ENCODE measurements at places on chromosomes 7 and 10. TPM values are rescaled to one million over a fixed set of nuclear protein-coding genes. Genes with fewer than 3 reads are reported as not detected.

Gene C7orf33
- total RNA-seq, result not detected

DNA sequence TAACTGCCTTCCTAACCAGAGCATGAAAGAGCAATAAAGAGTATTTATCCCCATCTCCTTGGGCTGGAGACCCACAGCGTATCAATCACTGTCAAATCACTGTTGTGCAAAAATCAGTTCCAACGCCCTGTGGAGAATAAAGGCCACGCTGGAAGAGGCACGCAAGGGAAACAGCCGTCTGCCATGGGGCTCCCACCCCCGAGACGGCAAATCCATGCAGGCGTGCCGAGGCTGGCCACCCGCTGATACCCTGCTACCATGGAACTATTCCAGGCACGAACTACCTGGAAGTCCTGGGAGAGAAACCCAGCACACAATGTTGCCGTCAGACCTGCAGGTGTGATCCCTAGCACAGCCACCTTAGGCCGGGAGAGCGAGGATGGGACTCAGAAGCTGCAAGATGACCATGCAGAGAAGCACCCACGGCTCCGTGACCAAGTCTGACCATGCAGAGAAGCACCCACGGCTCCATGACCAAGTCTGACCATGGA, 185.3 kb downstream of the DIP2C start:
- no peak for DNase-seq

Gene GPR141
- total RNA-seq, result not detected

- no peak for DNase-seq
Measured at GRCh38 chr7:66261941-66262340, 56.8 kb downstream of the TPST1 start.

- DNase-seq, result peak; percentile 52
Measured at GRCh38 chr10:29857843-29858701, 201.3 kb downstream of the JCAD start.

- peak; percentile 43 for DNase-seq
Measured at GRCh38 chr7:97601931-97602457, 129.9 kb upstream of the TAC1 start.

GRCh38 chr7:151423226-151423625, 13.4 kb upstream of the WDR86 start:
- no peak for DNase-seq

DNA sequence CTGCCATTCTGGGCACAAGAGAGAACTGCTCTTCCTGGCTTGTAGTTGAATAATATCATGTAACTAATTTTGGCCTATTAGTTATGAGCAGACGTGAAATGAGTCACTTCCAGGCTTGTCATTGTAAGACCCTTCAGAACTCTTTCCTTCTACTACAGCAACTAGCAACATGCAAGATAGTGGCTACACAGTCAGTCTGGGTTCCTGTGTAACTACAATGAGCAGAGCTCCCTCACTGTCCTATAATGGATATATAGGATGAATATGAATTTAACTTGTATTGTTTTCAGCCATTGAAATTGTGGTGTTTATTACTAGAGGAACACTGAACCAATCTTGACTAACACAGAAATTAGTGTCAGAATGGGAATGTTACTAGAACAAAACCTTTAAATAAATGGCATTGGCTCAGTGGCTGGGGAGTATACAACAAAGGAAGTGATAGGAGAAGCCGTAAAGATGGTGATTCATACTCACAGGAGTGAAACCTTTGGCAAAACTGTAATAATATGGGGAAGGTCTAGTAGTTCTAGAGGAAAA, 2.9 kb upstream of the MTPN start:
- DNase-seq, result no peak

DNA sequence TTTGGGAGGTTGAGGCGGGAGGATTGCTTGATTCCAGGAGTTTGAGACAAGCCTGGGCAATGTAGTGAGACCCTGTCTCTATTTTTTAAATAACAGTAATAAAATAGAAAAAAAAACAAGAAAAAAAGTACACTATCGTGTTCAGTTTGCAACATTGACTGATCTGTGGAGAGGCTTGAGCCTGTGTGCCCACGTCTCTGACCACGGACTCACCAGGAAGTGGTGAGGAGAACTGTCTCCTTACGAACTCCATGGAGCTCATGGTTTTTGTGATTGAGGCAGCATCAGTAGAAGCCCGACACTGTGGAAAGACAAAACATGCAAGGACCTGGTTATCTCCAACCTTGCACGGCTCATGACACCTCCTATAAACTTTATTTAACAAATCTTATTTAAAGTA, 23.9 kb upstream of the DNAJB6 start:
- DNase-seq, result no peak

DNA sequence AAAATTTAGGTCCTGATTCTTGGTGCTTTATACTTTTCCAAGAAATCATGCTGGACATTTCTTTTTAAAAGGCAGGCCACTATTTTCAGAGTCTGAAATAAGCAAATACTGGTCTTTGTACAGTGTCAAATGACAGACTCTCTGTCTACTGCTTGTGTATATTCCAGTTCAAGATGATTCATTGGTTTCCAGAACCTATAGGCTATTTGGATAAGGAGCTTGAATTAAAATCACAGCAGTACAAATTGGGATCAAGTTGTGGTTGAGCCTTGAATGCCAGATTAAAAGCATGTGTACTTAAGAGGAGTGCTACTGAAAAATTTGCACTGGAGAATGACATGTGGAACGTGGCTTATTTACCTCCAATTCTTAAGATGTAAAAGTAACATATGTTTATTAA, 10.7 kb downstream of the KMT2E start:
- no peak for DNase-seq

DNA sequence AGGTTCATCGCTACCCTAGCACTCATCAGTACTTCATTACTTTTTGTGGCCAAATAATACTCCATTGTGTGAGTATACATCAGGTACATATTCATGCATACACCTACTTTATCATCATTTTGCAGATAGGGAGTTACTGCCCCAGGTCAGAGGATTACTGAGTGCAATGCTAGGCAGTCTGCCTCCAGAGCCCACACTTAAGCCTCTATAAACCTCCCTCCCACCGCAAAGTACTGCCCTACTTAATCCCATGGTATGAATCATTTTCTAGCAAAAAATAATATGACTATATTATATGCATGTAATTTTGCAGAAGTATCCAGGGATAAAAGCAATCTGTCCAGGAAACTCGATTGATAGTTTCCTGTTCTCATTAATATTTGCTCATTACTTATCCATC, 194.3 kb downstream of the GRID1 start:
- DNase-seq, result no peak

Gene HIPK2
- 45.1 TPM for total RNA-seq

- no peak for DNase-seq
Measured at GRCh38 chr7:29401769-29402168, 161.9 kb upstream of the PRR15 start.

DNA sequence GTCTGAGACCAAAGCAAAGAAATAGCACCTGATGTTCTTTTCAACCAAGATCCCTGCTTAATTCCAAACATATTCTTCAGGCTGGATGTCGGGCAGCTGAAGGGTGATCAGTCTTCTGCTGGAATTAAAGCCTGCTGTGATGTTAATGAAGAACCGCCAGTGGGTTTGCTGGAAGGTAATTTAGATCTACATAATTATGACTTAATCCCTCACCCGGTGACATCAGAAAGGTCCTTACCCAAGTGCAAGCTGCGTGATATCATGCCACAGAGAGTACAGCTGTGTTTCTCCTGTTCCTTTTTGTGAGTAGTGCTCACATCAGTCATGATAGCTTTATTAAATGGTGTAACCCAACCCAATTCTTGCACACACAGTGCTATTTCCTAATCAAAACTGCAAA, 29.1 kb upstream of the LRGUK start:
- no peak for DNase-seq

Gene CLDN4
- total RNA-seq, result 277 TPM

Gene RSPH10B
- total RNA-seq, result 0.23 TPM

DNA sequence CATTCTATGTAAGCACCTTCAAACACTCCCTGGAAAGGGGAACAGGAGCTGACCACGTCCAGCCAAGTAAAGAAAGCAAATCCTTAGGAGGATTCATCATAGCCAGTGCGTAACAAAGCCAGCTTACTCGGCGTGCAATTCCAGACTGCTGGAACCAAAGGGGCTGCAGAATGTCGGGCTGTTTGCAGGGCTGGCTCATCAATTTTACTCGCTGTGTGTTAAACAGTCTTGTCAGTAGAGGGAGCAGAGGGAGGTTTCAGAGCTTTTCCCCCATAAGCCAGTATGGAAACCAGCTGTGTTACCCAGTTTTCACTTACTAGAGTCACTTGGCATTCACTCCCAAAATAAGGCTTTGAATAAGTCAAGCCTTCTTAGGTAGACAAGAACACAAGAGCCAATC, 127.1 kb downstream of the KMT2E start:
- no peak for DNase-seq

GRCh38 chr7:7562736-7563135, 3.9 kb upstream of the MIOS start:
- DNase-seq, result no peak

DNA sequence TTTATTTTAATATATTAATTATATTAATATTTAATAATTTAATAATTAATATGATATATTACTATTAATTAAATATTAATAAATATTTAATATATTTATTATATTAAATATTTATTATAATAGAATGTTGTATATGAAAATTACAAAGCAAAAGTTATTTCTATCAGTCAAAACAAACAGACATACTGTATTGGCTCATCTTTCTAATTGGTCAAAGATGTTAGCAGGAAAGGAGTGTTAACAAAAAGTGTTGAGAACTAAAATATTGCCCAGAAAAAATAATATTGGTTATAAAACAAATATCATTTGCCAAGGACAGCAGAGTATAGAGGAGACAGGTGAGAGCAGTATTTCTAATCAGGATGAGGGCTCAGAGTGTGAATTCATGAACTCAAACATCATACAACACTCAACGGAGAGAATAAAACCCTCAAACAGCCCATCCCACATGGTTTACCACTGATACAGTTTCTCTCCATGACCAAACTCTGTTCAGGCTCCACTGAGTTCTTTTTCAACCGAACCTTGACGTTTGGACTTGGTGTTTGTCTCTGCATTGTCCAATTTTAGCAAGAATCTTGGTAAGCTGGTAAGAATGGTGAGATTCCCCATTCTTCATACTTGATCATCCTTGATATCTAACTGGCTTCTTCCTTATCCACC, 58.0 kb downstream of the TSPAN12 start:
- no peak for DNase-seq

Gene FEZF1
- total RNA-seq, result not detected

- DNase-seq, result no peak
Measured at GRCh38 chr7:113408999-113409398, 290.6 kb upstream of the SMIM30 start.

Gene SPAM1
- not detected for total RNA-seq

Gene HYCC1
- total RNA-seq, result 29.7 TPM

- DNase-seq, result no peak
Measured at GRCh38 chr7:26550492-26550891, 258.8 kb downstream of the SNX10 start.

GRCh38 chr7:149404396-149404795, 56.5 kb downstream of the ZNF777 start:
- no peak for DNase-seq

DNA sequence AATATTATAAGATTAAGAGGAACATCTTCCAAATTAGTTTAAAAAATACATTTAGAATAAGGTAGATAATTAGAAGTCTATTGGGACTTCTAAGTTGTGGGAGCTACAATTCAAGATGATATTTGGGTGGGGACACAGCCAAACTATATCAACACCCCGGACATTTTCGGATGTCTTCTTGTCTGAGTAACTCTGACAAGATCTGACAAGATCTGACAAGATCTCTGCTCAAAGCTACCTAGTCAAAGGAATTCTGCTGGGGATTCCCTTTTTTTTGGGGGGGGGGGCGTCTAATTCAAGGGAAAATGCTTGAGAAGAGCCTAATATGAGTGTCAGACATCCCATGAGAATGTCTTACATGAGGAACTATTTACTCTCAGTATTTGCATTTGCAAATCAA, 5.2 kb upstream of the AGMO start:
- DNase-seq, result no peak

DNA sequence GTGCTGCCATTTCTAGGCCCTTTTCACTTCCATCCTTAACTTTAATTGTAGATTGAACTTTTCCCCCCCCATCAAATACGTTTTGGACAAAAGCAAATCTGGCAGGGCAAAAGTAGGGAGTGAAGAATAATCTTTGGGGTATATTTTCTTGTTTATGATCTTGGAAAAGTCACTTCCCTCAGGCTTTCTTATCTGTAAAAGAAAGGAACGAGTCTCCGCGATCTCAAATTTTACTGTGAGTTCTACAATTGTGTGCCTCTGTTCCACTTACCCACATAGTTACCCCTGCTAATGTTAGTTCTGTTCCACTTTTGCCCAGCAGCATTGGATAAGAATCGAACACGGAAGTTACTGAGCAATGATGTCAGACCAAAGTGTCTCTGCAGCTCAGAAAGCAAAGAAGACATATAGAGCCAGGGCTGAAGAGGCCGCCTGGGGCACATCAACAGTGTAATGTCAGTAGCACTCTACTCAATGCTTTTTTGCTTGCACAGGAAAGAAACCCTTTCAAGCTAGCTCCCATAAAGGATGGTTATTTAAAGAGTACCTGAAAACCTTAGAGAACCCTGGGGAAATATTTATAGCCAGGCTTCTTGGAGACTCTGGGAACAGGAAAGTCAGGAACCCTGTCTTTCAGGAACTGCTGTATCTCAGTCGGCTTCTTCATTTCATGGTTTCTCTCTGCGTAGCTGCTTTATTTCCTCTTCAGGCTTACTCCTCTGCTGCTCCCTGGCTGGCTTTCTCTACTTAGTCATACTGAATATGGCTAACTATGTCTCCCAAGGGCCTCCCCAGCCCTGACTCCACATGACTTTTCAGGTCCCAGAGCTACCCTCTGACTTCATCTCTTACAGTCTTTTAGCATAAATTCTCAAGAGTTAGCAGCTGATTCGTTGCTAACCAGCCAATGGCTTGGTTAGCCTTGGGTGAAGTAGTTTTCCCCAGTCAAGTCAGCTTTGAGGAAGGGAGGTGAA, 123.7 kb upstream of the FAM3C start:
- DNase-seq, result no peak

GRCh38 chr7:37971491-37971890, 51.1 kb downstream of the EPDR1 start:
- no peak for DNase-seq

Gene GPNMB
- total RNA-seq, result 10.6 TPM

Gene PLAC9
- total RNA-seq, result not detected

DNA sequence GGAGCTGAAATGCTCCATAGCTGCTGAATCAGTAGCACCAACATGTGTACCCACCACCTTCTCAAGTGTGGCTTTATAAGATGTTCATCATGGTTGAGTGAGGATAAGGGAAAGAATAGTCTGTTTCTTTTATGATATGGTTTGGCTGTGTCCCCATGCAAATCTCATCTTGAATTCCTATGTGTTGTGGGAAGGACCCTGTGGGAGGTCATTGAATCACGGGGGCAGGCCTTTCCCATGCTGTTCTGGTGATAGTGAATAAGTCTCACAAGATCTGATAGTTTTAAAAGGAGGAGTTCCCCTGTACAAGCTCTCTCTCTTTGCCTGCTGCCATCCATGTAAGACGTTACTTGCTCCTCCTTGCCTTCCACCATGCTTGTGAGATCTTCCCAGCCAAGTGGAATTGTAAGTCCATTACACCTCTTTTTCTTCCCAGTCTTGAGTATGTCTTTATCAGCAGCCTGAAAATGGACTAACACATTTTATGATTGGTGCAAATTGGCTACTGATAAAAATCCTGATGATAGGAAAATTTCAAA, 799.9 kb downstream of the TNS3 start:
- DNase-seq, result no peak

GRCh38 chr7:155754165-155754564, 58.1 kb downstream of the SHH start:
- no peak for DNase-seq
